ENCODE measurements at places on chromosomes 11 and 22.

DNA sequence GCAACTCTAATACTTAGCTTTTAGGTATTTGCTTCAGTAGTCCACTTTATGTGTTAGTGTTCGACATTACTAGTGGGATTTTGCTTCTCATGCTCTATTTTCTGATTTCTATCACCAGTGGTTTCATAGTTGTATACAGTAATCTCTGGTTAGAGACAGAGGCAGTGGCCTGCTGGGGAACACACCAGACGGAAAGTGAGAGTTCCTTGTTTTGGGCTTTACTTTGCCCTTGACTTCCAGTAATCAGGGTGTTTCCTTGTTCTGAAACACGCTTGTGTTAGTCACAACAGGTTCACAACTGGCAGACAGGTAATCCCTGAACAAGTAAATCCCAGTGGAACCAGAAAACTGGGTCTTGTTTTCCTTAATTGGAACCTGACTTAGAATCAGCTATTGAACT is 56.0 kb downstream of the PACS1 start:
- DNase-seq, result no peak

DNA sequence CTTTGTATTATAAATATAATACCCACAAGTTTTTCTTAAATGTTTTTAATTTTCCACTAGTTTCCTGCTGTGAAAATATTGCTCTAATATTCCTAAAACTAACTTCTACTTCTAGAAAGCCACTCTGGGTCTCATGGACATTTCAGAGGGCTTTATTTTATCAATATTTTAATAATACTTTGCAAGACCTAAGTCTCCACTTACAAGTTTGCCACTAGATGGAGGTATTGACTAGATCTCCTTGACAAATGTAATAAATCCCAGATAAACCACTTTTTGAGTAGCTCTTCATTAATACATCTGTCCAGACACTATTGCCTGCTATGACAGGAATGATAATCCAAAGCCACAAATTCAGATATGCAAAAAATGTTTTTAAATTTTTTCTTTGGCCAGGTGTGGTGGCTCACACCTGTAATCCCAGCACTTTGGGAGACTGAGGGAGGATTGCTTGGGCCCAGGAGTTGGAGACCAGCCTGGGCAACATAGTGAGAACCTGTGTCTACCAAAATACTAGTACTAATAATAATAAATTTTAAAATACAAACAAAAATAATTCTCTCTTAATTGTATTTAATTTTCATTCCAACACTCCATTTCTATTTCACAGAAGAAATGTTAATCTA is 3.5 kb upstream of the ACAT1 start:
- DNase-seq, result no peak

DNA sequence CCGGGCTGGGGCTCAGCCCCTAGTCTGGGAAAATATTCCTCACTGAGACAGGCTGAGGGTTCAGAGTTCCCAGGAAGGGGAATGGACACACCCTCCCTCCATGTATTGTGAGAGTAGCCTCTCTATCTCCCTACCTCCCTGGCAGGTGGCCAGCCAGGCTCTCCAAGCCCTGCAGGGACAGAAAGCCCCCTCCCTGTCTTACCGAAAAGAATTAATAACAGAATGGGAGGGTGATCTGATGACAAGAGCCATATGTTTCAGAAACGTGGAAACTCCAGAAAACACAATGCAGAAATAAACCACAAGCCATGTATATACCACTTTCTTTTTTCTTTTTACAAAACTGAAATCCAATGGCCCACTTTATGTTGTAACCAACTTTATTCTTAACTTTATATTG is 140.0 kb downstream of the CHST1 start:
- DNase-seq, result no peak

DNA sequence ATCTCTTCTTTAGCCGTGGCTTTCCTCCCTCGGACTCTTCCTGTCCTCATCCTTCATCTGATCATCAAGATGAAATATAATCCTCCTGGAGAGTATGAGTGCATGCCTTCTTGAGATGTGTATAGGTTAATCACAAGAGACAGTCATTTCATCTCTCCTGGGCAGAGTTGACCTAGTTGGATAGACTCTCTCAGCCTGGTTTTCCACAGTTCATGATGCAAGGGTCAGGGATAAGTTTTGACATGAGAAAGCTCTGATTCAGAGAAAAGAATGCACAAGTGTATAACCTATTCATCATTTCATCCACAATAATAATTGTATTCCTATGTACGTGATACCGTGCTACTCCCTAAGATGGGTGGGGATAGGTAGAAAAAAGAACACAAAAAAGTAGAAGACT is 33.2 kb upstream of the CCDC90B start:
- DNase-seq, result no peak

- no peak for DNase-seq
These were observed 1.2 kb downstream of the MRPL17 start for GRCh38 chr11:6681949-6682348.

- no peak for DNase-seq
These were observed 116.1 kb downstream of the ATXN10 start for GRCh38 chr22:45787759-45788158.

GRCh38 chr11:132814410-132814809 is 717.9 kb downstream of the OPCML start:
- no peak for DNase-seq

DNA sequence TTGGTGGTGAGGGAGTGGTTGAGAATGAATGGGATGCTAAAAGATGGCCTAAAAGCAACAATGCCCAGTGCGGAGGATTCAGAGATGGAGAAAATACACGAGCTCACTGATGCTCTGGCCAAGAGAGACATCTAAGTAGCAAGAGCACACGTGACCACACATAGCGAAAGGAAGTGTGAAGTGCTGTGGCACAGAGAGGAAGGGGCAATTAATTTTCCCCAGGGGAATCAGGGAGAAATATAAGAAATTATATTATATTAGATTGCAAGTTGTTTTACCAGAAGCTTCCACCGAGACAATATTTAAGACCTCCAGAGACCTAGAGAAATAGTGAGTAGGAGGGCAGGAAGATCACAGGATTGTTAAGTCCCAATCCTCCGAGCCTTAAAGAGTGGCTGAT is 80.6 kb downstream of the RCN1 start:
- DNase-seq, result no peak

DNA sequence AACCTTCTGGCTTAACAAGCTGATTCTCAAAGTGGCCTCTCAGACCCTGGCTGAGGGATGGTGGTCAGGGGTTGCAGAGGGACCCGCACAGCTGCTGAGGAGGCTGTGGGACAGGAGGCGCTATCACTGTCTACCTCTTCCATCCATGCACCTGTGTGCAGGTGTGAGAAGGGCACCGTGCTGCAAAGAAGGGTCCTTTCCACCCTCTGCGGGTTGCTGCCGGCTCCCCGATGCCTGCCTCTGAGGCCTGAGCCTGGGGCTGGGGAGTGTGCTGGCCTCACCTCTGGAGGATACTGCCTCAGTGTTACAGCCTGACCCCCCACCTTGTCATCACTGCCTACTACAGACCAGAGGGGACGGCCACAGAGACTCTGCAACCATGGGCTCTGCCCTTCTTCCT is 66.1 kb upstream of the B3GAT1 start:
- no peak for DNase-seq

DNA sequence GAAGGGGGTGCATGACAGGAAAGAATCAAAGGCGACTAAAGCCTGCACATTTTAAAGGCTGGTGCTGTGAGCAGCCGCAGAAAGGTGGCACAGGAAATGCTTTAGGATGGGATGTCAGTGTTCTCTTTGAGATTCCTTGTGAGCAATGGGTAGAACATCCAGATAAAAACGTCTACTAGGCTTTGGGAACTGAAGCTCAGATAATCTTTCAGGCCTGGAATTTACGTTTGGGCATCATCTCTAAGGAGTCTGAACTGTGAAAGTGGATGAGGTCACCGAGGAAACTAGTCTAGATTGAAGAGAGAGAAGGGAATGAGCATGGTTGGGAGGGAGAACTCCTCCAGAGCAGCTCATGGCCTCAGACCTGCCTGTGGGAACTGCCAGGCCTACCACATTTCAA is 65.7 kb downstream of the FLI1 start:
- DNase-seq, result no peak

DNA sequence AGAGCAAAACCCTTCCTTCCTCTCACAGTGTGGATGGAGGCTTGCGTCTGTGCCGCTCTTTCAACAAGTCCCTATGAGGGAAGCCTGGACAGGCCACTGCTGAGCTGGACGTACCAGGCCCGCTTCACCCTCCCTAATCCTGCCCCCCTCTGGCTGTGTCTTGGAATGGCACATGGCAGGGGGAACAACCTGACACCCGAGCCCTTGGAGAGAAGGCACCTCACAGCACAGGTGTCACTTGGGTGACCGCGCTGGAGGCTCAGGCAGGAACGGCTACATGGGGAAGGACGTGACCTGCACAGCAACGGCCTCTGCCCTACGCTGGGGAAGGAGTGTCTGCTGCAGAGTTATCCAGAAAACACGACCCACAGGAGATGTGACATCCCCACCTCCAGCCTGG is 11.0 kb downstream of the CARS1 start:
- no peak for DNase-seq

DNA sequence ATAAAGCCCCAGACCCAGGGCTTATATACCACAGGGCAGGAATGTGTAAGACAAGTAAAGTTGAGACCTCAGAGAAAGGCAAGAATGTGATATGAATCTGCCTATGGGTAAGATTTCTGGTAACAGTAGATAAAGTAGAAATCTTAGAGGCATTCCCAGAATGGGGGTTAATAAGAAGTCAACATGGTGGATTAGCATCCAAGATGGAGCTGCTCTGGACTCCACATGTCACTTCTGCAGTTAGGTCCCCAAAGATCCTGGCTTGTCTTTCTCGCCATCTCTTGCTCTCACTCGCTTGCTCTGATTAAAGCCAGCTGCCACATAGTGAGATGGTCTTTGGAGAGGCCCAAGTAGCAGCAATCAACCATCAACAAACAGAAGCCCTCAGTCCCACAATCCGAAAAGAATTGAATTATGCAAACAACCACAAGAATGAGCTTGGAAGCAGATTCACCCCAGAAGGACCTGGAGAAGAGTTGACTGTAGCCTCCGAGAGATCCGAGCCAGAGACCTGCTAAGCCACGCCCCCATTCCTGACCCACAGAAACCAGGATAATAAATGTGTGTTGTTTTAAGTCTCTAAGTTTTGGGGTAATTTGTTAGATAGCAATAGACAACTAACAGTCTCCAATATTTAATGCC is 5.4 kb upstream of the C11orf86 start:
- DNase-seq, result no peak

- peak; percentile 98 for DNase-seq
These were observed 1.0 kb upstream of the EP300 start for GRCh38 chr22:41091132-41092022.

DNA sequence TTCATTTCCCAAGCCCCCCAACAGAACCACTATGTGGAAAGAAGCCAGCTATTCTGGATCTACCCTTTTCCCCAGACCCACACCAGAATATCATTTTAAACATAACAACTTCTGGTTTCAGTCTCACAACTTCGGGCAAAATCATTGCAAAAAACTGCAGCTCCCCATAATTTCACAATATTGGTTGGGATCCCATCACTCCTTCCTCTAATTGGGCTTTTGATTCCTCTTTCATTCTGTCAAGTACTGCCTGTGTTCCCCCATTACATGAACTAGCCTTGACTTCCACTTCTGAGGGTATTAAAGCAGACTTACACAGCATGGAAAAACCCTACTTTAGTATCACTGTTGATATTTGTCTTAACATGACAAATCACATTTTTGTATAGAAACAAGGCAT is 4.1 kb upstream of the APOL3 start:
- DNase-seq, result no peak

DNA sequence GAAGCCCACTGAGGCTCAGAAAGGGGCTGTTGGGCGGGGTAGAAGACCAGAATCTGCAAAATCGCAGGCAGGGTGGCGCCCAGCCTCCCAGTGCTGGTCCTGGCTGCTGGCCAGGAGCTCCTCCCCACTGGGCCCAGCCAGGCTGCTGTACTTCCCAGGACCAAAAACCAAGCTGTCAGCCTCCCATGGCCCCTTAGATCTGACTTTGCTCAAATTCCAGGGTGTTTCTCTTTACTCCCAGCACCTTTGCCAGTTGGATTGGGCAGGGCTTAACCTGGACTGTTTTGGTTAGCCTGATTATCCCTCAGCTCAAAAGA is 44.2 kb upstream of the WEE1 start:
- no peak for DNase-seq

DNA sequence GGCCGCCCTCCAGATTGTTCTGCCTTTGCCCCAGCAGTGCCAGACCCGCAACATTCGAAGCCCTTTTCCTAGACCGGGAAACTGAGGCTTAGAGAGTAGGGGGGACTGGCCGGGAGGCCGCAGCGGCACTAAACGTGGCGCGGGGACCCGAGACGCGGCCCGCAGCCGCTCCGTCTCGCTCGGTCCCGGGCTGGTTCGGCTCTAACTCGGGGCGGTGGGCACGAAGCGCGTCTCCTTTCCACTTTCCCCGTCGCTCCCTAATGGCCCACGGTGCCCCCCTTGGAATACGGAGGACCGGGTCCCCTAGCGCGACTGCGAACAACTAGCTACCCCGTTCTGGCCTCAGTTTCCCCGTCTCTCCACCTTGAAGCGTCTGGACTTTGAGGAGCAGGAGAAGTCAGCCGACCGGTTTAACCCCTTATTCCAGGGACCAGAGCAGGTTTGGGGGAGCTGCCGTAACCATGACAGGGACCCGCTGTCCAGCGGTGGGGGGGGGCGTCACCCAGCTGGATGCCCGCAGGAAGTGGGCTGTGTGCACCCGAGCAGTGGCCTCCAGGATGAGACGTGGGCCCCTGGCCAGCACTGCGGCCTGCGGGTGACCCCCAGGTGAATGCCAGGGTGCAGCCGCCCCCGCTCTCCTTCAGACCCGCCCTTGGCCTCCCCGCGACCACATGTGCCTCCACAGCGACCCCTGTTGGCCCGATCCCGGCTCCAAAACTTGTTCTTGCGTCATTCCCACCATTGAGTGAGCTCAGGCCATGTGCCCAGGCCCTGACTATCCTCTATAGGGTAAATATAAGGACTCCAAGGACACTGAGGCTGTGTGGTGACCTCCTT is 1.1 kb downstream of the CDC42EP1 start:
- DNase-seq, result peak; percentile 61

- no peak for DNase-seq
These were observed 56.6 kb downstream of the SYT13 start for GRCh38 chr11:45229401-45230020.

GRCh38 chr11:134654161-134654915 is 242.3 kb upstream of the B3GAT1 start:
- no peak for DNase-seq

GRCh38 chr11:94154095-94154856 is 25.6 kb downstream of the PANX1 start:
- no peak for DNase-seq

Data from activated naive CD4-positive, alpha-beta T cell (primary cell).